ENCODE measurements at places on chromosomes 16 and 17. TPM values are rescaled to one million over a fixed set of nuclear protein-coding genes. Genes with fewer than 3 reads are reported as not detected.

KRTAP3-2 gene
- not detected for total RNA-seq

GRCh38 chr16:53886482-53887378 is 182.8 kb downstream of the FTO start:
- DNase-seq = no peak

CTF1 gene
- 1.4 TPM for total RNA-seq

- DNase-seq = no peak
These were observed 2.1 kb upstream of the CA4 start for GRCh38 chr17:60147553-60148223.

PRAC2 gene
- not detected for total RNA-seq

PRR15L gene
- 0.34 TPM for total RNA-seq

NOTUM gene
- 12.5 TPM for total RNA-seq

GRCh38 chr17:57670769-57671569 is 74.1 kb downstream of the CCDC182 start:
- DNase-seq = no peak

GRCh38 chr17:60249290-60249826 is 99.6 kb downstream of the CA4 start:
- DNase-seq = no peak

Measured in HCT116 (cell line).